ENCODE measurements at places on chromosomes 6 and 20.

- DNase-seq = no peak
These were observed 128.7 kb downstream of the DNAH8 start for GRCh38 chr6:38843798-38844197.

GRCh38 chr20:15654208-15654649 lies 919.0 kb downstream of the KIF16B start:
- DNase-seq = no peak

- DNase-seq = no peak
These were observed 3.2 kb downstream of the MCCD1 start for GRCh38 chr6:31531771-31532643.

DNA sequence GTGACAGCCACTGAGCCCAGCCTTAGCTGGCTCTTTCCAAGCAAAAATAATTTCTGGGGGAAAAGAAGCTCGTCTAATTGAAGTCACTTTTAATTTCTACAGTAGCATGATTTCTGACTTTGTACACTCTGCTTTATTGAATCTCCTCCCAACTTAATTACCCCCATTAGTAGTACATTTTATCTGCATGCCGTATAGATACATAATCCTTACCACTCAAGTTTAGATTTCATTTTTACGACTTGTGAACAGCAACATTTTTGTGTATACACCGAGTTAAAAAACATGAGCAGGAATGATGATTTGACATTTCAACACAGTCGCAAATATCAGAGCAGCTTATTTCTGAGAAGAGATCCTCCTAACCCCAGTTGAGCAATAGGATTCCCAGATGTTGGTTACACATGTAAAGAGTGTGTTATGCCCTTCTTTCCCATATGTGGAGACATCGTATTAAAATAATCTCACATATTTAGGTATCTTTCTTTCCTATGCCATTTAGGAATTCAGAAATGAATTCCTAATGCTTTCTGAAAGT lies 127.3 kb upstream of the MTHFD1L start:
- DNase-seq = no peak

DNA sequence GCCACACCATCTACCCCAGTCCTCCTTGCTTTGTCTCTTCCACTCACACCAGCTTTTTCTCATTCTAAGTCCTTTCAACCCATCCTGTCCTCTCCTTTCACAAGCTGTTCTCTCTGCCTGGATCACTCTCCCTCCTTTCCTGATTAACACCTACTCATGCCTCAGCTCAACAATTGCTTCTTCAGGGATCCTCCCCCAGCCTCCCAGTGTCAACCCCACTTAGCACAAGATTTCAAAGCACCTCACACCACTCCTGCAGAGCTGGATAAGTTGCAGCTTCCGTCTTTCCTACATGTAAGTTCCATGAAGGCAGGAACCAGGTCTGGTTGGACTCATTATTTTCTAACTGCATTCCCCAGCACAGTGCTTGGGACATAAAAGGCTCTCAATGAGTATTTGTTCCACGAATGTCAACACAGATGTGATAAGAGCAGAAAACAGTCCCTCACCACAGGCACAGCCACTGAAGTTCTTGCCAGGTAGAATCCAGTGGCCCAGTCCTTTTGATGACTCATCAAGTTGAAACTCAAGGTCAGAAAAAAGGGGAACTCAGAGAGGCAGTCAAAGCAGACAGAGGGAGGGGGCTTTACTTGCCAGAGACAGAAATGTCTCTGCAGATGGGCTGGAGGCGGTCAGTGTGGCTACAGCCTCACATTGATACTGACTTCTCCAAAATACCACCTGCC lies 193.4 kb upstream of the PRDM1 start:
- DNase-seq = no peak

- no peak for DNase-seq
These were observed 185.3 kb downstream of the IBTK start for GRCh38 chr6:82062219-82062618.

GRCh38 chr6:146420255-146420654 lies 123.4 kb upstream of the RAB32 start:
- no peak for DNase-seq
